ENCODE measurements at places on chromosomes 12 and 14.

DNA sequence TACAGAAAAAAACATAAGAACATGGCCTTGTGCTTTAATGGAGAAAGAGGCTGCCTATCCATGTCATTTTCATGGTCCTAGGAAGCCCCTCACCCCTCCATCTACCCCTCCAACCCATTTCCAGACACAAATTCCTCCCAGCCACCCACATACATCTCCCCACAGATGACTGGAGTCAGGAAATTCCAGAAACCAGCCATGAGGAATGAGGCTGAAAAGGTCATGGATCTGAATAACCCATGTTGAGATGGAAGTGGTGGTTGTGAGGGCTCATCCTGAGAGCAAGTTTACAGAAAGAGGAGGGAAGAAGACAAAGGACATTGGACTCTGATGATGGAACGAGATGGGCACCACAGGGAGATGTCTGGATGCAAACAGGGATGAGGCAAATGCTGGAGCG, 23.9 kb upstream of the C12orf42 start:
- no peak for DNase-seq

- DNase-seq = no peak
Observed at GRCh38 chr12:24206621-24207020, 257.2 kb upstream of the SOX5 start.

- DNase-seq = no peak
Observed at GRCh38 chr12:2051700-2052621, 826 bp upstream of the CACNA1C start.

DNA sequence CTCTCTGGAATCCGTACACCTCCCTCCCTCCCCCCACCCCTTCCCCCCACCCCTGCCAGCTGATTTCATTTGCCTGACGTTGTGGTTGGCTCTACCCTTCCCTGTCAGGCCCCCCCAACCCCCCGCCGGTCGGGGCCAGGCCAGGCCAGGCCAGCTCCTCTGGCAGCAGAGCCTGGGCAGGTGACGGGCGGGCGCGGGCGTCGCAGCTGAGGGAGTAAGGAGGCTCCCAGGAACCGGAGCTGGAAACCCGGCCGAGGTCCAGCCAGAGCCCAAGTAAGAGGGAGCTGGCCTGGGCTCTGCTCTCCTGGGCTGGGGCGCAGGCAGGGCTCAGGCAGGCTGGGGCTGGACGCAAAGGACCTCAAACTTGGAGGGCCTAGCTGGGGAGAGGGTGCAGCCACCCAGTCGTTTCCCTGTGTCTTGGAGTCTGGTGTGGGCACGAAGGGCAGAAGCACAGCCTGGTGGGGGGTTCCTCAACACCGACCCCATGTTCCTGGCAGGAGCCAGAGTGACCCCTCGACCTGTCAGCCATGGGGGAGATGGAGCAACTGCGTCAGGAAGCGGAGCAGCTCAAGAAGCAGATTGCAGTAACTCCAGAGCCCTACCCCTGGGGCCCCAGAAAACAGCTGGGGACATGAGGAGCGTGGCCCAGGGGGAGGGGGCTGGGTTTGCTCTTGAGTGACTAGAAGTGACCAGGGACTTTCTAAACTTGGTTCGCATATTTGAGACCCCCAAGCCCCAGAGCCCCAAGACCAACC, at the start of gene GNB3:
Gene GNB3, plus strand, starts transcription at position 165 of the 755 bp plus-strand sequence. Its CDS starts 363 bp downstream, at position 528.
- no peak for DNase-seq

DNA sequence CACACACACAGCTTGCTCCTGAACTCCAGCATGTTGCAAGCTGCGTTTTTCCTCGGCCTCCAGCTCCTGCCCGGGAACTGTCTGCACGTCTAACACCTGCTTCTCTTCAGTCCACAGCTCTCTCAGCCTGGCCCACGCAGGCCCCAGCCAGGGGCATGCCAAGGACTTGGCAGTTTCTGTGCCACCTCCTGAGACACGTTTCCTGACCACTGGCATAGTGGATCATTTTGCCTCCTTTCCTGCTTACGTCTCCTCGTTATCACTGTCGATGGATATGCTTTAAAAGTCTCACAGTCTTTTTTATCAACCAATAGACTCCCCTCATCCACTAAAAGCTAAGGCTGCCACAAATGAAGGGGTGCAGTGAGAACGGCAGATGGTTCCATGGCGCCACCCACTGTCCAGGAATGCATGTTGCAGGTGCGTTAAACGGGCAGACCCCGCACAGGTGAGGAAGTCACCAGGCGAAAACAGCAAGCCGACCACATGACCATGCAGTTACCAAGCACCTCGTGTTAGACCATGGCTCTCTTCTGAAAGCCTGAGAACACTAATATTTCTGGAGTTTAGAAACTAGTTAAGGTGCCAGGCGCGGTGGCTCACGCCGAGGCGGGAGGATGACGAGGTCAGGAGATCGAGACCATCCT, 14.7 kb upstream of the TEAD4 start:
- peak; percentile 23 for DNase-seq

DNA sequence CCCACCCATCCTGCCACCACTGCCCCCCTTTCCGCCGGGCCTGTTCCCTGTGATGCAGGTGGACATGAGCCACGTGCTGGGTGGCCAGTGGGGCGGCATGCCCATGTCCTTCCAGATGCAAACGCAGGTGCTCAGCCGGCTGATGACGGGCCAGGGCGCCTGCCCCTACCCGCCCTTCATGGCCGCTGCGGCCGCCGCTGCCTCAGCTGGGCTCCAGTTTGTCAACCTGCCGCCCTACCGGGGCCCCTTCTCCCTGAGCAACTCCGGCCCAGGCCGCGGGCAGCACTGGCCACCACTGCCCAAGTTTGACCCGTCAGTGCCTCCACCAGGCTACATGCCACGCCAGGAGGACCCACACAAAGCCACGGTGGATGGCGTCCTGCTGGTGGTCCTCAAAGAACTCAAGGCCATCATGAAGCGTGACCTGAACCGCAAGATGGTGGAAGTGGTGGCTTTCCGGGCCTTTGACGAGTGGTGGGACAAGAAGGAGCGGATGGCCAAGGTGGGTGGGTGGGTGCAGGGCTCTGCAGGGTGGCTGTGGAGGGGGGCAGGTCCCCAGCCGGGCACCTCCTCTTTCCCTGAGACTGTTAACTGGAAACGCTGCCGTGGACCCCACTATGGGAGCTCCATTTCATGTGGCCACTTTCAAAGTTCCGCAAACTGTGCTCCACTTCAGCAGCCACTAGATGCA, 10.8 kb downstream of the SETD1B start:
- no peak for DNase-seq

DNA sequence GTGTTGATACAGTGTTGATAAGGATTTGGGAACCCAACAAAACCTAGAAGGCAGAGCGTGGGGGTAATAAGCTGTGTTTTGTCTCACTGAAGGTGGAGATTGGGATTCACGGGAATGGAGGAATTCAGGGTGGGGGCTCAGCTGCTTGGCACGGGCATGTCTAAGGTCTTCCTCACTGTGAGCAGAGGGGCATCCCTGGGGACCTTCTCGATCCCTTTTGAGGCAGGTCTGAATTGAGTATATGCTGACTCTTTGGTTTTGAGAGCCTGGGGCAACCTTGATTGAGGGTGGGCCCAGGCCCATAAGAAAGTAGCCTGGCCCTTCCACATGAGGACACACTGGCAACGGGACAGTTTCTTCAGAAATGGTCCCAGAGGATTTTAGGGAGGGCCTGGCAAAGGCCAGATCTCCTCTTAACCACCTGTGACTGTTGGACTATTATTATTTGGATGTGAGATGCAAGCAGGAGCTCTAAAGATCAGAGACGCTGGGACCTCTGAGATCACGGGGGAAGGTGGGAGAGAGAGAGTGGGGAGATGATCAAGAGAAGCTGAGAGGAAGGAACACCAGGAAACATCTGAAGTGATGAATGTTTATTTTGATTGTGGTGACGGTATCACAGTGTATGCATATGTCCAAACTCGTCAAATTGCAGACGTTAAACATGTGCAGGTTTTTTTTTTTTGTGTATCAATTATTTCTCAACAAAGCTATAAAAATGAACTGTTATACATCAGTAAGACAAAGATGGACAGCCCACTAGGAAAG, 48.4 kb downstream of the SMIM41 start:
- no peak for DNase-seq

DNA sequence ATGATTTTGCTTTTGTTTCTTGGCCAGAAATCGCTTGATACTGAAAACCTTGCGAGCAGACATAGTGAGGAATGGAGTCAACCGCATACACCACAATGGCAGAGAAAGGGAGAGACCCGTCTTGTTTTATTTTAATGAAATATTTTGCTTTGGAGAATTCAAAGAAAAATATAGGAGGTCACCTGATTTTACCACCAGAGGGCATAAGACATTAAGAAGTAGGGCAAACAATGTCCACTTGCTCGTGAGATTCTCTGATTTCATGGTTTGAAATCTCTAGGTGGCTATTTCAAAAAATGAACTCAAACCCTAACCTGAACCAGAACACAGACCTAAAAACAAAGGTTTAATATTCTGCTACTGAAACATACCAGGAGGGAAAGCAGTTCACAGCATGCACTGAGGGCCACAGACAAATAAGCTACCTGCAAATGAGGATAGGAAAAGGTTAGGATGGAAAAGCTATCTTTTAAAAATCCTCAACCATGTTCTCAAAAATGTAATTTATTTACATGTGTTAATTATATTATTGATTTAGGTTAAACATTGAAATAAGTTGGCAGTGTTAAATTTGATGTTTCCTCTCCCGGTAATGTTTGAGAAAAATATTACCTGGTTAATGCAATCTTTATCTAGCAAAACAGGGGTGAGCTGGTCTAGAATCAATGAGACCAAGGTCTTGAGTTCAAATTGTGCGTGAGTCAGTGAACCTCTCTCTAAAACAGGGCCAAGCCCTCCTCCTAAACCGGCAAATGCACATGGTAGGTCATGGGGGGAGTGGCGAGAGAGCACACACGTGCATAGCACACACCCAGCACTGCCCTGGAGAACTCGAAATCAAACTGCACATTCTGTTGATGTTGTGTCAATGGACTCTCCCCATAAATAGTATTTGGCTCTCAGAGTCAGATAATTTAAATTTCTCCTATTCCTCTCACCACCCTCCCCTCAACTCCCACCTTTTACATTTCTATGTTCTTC, 12.5 kb downstream of the IFNG-AS1 start:
- DNase-seq = no peak

- no peak for DNase-seq
Observed at GRCh38 chr12:52667509-52667908, 12.7 kb downstream of the KRT1 start.

- no peak for DNase-seq
Observed at GRCh38 chr12:112589275-112589674, 170.5 kb downstream of the PTPN11 start.

GRCh38 chr14:74427651-74428050, 1.6 kb upstream of the SYNDIG1L start:
- no peak for DNase-seq
